ENCODE measurements at places on chromosomes 5 and 9.
A peak's percentile ranks its signal among the peaks of the same experiment; 100 is the strongest.

DNA sequence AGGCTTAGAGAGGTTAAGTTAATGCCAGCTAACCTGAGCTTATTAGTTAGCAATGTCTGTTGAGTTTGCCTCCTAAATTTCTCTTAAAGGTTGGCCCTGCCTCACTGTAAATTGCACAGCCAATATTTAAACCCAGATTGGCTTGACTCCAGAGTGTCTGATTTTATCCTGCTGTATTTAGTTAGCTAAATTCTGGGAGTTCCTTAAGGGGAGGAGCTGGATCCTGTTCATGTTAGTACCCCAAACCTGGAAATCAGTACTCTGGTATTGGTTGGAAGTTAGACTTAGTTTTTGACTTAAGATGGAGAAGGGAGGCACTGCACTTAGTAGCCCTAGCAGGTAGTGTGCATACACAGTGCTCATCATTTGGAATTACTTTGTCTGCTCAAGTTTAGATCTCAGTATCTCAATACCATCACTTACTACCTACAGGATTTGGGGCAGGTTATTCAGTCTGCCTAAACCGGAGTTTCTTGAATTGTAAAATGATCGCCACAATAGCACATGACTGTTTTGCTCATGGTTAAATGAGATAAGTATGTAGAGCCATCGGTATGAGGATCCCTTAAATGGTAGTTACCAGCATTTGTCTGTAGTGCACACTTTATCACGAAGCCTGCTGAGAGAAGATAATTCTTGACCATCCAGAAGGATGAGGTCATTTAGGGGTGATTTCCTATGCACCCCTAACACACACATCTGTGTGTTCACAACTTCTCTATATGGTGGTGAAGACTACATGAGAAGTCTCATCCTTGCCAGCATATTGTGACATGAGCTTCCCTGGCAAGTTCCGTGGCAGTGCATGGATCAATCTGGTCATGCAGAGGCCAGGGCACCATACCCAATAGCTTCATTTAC, 264.8 kb upstream of the TRIM32 start:
- no peak for DNase-seq

- no peak for DNase-seq
Observed at GRCh38 chr9:110814159-110814558, 145.6 kb downstream of the MUSK start.

- no peak for DNase-seq
Observed at GRCh38 chr9:134039386-134040175, 14.3 kb downstream of the BRD3OS start.

DNA sequence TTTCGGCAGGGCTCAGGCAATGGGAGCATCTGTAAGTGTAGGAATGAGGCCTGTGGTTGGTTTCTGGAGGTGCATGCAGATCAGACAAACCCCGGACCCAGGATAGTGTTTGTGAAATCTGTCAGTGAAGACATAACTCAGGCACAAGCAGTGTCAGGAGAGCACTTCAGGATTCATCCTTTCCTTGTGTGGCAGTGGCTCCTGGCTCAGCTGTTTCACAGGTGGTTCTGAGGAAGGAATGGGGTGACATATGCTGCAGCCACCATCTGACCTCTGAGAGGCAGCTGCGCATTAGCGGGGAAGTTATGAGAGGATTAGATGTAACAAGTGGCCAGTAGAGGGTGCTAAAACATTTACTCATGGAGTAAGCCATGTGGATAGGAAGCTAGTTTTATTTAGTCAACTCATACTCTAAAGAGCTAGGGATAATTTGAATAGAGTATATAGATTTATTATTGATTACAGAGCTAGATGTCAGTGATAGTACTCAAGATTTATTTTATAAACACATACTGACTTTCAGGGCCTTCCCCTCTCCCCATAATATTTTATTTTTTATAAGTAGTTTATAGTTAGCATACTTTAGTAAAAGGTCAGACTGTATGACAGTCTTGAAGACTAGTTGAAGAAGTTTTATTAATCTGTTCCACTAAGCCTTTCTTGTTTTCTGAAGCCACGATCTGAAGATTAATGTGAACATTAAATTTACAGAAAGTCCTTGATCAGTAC, 28.4 kb downstream of the NNT start:
- peak; percentile 16 for DNase-seq

- DNase-seq: no peak
Observed at GRCh38 chr9:5531101-5531882, 21.0 kb downstream of the PDCD1LG2 start.

All from stimulated activated CD4-positive, alpha-beta T cell treated with anti-CD3 and anti-CD28 coated beads, TNF-alpha, amount 100 ng/mL, for 48 hours (primary cell).